ENCODE measurements at places on chromosomes 11 and 22. TPM values are rescaled to one million over a fixed set of nuclear protein-coding genes. Genes with fewer than 3 reads are reported as not detected.

DNA sequence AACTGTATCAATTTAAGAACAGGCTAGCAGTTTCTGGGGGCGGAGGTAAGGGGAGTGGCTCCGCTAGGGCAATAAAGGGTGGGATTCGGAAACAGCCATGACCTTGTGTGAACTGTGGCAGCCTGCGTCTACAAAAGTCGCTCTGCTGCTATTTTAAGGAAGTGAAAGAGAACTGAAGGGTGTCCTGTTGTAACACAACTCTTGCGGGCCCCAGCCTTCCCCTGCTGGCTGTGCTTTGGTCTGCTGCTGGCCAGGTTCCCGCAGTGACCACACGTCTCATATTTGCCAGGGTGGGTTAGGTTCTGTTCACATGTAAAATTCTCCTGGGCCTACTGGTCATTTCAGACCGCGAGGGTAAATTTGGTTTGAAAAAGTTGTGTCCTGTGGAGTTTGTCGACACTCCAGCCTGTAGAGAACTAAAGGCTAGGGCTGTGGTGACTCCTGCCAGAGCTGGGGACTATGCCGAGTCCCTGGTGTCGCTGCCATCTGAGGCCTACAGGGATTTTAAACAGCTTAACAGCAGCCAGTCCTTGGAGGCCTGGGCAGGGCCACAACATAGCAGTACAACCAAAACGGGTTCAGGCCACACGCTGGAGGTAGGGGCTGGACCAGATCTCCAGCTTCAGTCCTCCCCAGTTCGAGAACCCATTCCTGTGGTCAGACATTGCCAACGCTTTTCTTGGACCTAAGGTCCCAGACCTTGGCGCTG is 1.1 kb upstream of the PPFIBP2 start:
- DNase-seq, result peak; percentile 7

GRCh38 chr11:46200537-46201281 is 76.8 kb upstream of the CREB3L1 start:
- DNase-seq, result no peak

DNA sequence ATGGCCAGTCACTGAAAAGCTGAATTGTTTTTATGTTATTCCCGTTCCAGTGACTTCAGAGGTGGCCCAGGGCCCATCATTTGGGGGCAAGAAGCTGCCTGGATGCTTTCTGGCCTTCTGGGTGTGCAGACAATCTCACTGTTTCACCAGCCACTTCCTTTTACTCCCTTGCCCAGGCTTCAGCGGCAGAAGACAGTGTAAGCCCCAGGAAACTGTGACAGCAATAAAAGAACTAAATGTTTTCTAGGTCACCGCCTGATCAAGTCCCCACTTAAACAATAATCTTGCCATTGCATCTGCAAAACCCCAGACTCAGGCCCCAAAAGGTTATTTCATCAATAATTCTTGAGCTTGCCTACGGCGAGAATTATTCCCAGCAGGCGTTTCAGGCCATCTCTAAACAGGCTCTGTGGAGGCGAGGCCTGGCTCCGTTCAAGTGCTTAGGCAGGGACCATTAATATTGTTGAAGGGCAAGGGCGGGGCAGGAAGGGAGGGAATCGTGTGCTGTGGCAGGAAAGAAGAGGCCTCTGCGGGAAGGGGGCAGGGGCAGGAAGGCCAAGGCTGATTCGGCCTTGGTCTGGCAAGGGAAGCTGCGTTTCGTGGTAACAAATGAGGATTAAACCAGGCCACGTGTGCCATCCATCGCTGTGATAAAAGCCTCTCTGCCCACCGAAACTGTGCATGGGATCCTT is 252.3 kb downstream of the KIRREL3 start:
- no peak for DNase-seq

DNA sequence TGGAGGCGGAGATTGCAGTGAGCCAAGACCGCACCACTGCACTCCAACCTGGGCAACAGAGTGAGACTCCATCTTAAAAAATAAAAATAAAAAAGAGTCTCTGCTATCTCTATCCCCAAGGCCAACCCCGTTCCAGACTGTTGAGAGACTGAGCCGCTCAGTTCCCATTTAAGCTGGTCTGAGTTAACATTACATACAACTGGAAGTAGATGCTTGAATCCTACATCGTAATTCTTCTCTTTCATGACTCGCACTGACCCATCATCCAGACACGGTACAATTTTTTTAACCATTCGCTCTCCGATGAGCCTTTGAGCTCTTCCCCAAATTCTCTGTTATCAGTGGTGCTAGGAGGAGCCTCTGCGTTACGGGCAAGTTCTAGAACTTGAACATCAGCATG is 4.9 kb upstream of the CYTH4 start:
- no peak for DNase-seq

GRCh38 chr22:46448333-46448732 is 89.1 kb downstream of the CELSR1 start:
- no peak for DNase-seq

The TENM4 gene
- total RNA-seq, result 0.27 TPM

The SERHL2 gene
- 0.76 TPM for total RNA-seq
